Aortic smooth muscle cell (primary cell): ENCODE measurements at places on chromosomes 6 and 20. TPM values are rescaled to one million over a fixed set of nuclear protein-coding genes. Genes with fewer than 3 reads are reported as not detected.

ATF6B gene
- 11.8 and 16.4 TPM in 2 replicates for total RNA-seq

DEF6 gene
- under 0.01 and 0.19 TPM in 2 replicates for total RNA-seq

RHAG gene
- total RNA-seq, result 0.06 TPM in 1 of 2 replicates, not detected in the other

RGS17 gene
- total RNA-seq, result 19.3 and 37.3 TPM in 2 replicates

GTSF1L gene
- not detected in 2 replicates for total RNA-seq

KCNQ5 gene
- 6.7 and 7.5 TPM in 2 replicates for total RNA-seq

OPN5 gene
- total RNA-seq, result 0.19 and 1.1 TPM in 2 replicates

TSPO2 gene
- total RNA-seq, result not detected in 2 replicates

ANKRD60 gene
- total RNA-seq, result not detected in 2 replicates

HLA-DQB2 gene
- total RNA-seq, result not detected in 2 replicates

EPPIN gene
- total RNA-seq, result not detected in 2 replicates

FLRT3 gene
- total RNA-seq, result under 0.01 and 0.06 TPM in 2 replicates

SEMG1 gene
- total RNA-seq, result not detected in 2 replicates

SH3BGRL2 gene
- 2.2 and 2.3 TPM in 2 replicates for total RNA-seq

DST gene
- 389 and 410 TPM in 2 replicates for total RNA-seq

TGM3 gene
- not detected in 2 replicates for total RNA-seq

RAB44 gene
- total RNA-seq, result under 0.01 TPM in 1 of 2 replicates, not detected in the other

SNPH gene
- total RNA-seq, result 6.2 and 6.3 TPM in 2 replicates
